Caki2 (cell line): ENCODE measurements at places on chromosomes 12 and 14. TPM values are rescaled to one million over a fixed set of nuclear protein-coding genes. Genes with fewer than 3 reads are reported as not detected.

DNA sequence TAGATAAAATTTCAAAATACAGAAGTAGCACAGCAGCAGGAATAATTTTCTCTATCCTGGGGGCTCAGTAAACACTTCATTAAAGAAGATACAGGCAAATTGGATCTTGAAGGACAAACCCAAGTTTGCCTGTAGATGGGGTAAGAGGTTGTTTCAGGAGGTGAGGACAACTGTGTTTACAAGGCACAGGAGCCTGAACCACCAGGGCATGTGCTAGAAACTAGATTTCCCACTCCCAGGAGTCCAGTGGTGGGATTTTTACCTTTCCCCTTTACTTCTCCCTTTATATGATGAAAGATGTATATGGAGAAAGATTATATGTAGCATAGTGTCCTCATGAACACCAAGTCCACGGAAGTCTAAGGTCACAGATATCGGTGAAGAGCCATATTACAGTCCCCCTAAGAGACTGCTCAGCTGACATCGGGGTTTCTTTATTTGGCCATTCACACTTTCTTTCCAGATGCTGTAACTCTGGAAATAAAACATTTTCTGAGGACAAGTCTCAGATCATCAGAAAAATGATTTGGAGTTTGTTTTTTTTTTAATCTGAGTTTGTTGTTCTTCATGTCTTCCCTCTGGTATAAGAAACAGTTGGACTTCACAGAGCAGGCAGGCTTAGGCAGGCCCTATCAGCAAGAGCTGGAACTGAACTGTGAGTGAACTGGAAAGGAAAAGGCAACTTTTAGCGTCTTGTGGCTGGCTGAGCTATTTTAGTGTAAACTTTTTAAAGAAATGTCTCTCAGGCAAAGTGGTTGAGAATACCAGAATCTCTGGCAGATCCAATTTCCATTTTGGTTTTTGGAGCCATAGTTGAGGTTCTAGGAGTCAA lies 8.0 kb upstream of the EVL start:
- DNase-seq: no peak

AP5M1 gene
- total RNA-seq: 4.0 and 13.1 TPM in 2 replicates

- no peak for DNase-seq
Observed at GRCh38 chr14:23118506-23119362, at the start of gene CEBPE. Gene CEBPE, minus strand, starts transcription at chr14:23119255. Its CDS starts 164 bp downstream, at chr14:23119091.

DNA sequence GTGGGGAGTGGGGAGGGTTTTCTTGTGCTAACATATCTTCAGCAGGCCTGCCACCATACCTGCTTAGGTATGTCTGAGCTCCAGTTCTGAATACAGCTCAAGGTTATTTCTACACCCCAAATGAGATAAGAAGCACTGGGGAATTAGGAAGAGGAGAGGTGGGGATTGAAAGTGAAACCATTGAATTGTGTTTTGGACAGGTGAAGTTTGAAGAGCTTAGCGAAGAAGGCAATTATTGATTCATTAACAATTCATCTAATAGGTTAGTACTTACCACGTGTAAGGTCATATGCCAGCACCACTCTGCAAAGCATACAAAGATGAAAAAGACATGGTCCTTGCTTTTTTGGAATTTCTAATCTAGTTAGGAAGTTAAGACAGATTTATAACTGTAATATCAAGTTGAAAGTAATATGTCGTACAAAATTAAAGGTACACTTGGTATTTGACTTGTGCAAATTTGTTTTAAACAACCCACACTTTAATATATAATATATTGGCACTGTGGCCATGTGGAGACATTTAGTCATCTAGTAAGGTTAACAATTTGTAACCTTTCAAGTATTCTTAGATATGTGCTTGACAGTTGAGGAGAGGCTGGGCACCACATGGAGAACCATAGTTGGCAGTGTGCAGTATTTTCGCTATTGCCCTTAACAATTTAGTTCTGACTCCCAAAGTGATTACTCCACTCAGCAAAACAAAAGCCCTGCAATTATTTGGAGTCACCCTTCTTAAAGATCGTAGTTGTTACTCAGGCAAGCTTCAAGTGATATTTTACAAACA lies 3.6 kb downstream of the SMCO3 start:
- DNase-seq: no peak

GRCh38 chr12:29023436-29024076 lies 125.5 kb upstream of the FAR2 start:
- no peak for DNase-seq

DNA sequence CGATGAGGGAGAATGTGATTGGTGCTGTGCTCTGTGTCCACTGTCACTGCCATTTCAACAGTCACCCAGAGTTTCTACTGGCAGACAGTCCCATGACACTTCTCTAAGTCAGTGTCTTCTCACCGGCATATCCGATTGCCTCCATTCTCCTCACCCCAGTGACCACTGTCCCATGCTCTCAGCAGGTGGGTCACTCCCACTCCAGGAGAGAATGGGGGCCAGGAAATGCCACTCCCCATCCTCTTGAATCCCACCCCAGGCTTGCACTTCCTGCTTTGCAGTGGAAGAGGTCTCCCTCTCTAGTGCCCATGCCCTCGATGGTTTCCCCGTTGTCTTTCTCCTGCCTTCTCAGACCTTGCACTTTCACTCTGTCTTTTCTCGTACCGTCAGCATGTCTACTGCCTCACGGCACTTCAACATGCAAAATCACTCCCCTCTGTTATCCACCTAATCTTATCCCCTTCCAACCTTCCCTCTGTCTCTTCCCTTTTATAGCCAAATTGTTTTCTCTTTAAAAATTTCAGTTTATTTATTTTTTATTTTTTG lies 2.2 kb upstream of the EP400 start:
- DNase-seq: no peak

GRCh38 chr12:109951751-109952150 lies 44.4 kb downstream of the GIT2 start:
- DNase-seq: peak; percentile 13

AQP6 gene
- not detected in 2 replicates for total RNA-seq

- no peak for DNase-seq
Observed at GRCh38 chr12:53413485-53414204, 10.0 kb upstream of the AMHR2 start.

- no peak for DNase-seq
Observed at GRCh38 chr12:97711392-97711791, 248.8 kb downstream of the RMST start.

TAS2R30 gene
- total RNA-seq: not detected in 2 replicates

DNA sequence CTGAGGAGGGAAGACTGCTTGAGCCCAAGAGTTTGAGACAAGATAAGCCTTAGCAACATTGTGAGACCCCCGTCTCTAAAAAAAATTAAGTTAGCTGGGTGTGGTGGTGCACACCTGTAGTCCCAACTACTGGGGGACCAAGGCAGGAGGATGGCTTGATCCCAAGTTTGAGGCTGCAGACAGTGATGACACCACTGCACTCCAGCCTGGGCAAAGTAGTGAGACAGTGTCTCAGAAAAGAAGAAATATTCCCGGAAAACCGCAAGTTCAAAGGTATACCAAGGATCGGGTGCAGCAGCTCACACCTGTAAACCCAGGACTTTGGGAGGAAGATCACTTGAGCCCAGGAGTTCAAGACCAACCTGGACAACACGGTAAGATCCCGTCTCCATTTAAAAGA lies 5.8 kb downstream of the PTGES3 start:
- DNase-seq: no peak

DNA sequence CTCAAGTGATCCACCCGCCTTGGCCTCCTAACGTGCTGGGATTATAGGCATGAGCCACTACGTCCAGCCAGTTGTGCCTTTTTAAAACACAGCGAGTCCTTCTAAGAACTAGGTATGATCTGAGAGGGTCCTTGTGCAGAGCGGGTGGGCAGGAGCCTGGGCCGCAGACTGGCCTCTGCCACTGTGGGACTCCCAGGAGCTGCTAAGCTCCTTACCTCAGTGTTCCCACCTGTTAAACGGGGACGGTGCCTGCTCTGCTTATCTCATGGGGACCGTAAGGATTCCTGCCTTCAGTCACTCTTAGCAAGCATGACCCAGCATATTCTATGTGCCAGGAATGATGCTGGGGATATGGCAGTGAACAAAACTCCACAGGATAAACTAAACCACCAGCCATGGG lies 136.9 kb downstream of the RBM19 start:
- no peak for DNase-seq
